ENCODE measurements at places on chromosomes 13 and 19.

- no peak for DNase-seq
Measured at GRCh38 chr19:28425046-28425931, 787.7 kb downstream of the UQCRFS1 start.

GRCh38 chr13:44493213-44493812, 82.8 kb downstream of the TSC22D1 start:
- DNase-seq = no peak

GRCh38 chr19:39768334-39768733, 10.3 kb upstream of the LEUTX start:
- no peak for DNase-seq

GRCh38 chr19:344625-345319, at the start of gene MIER2:
MIER2 (minus strand) TSS chr19:344796; CDS start chr19:344782, 14 bp downstream.
- DNase-seq = peak; percentile 89

DNA sequence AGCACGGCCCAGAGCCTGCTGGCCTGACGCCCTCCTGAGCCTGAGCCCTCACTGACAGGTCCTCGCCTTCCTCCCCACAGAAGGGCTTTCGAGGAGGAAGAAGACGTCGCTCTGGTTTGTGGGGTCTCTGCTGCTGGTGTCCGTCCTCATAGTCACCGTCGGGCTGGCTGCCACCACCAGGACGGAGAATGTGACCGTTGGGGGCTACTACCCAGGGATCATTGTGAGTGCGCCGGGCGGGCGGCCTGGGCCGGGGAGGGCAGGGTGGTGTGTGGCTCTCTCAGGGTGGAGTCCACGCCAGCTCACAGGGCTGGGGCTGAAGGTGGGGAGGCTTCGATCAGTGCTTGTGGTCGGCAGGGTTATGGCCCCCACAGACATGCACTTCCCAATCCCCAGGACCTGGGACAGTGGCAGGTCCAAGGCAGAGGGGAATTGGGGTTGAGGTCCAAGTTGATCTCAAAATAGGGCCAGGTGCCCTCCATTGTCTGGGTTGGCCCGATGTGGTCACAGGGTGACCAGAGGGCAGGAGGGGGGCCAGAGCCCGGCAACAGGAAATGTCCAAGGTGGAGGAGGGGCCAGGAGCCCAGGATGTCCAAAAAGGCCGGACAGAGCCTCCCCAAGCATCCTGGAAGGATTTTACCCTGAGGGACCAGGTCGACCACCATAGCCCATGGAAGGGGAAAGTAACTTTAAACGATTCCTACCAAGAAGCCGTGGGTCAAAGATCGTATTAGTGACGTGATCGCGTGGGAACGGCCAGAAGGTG, 7.2 kb downstream of the TMEM255B start:
- DNase-seq = no peak

- DNase-seq = no peak
Measured at GRCh38 chr13:25966086-25966485, 85.7 kb downstream of the SHISA2 start.

DNA sequence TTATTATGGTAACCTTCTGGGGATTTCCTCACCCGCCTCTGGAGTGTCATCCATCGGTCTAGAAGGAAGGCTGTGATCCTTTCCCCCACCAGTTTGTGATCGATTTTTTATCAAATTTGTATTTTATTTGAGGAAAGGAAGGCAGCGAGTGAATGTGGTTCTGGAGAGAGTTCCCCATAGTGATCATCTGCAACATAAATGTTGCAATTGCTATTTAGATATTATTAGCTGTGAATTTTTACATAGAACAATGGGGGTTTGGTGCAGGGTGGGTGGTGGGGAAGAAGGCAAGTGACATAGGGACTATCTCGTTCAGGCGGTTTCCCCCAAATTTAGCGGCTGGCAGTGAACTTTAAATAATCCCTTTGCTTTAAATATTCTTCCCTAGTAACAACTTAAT, 1.2 kb downstream of the CDK8 start:
- DNase-seq = no peak

DNA sequence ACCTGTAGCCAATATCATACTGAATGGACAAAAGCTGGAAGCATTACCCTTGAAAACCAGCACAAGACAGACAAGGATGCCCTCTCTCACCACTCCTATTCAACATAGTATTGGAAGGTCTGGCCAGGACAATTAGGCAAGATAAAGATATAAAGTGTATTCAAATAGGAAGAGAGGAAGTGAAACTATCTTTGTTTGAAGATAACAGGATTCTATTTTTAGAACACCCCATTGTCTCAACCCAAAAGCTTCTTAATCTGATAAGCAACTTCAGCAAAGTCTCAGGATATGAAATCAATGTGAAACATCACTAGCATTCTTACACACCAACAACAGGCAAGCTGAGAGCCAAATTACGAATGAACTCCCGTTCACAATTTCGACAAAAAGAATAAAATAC, 17.8 kb upstream of the CCNA1 start:
- no peak for DNase-seq

- DNase-seq = peak; percentile 70
Measured at GRCh38 chr19:47111006-47111621, 2.5 kb downstream of the ZC3H4 start.

GRCh38 chr13:40026174-40026585, 370.7 kb downstream of the COG6 start:
- DNase-seq = peak; percentile 97
